ENCODE measurements at places on chromosomes 5 and 9.

- no peaks in the 10 kb centered on the region for H3K27me3 ChIP-seq
- no peaks in the 10 kb centered on the region for H3K36me3 ChIP-seq
- peaks cover 6% of the 10 kb centered on the region for H3K4me1 ChIP-seq
- DNase-seq: no peak
Observed at GRCh38 chr5:119339965-119340364, 15.9 kb upstream of the TNFAIP8 start.

- no peaks in the 10 kb centered on the region for H3K36me3 ChIP-seq
- DNase-seq: no peak
- no peaks in the 10 kb centered on the region for H3K27me3 ChIP-seq
- no peaks in the 10 kb centered on the region for H3K4me1 ChIP-seq
Observed at GRCh38 chr5:174794931-174795672, 70.7 kb downstream of the MSX2 start.

DNA sequence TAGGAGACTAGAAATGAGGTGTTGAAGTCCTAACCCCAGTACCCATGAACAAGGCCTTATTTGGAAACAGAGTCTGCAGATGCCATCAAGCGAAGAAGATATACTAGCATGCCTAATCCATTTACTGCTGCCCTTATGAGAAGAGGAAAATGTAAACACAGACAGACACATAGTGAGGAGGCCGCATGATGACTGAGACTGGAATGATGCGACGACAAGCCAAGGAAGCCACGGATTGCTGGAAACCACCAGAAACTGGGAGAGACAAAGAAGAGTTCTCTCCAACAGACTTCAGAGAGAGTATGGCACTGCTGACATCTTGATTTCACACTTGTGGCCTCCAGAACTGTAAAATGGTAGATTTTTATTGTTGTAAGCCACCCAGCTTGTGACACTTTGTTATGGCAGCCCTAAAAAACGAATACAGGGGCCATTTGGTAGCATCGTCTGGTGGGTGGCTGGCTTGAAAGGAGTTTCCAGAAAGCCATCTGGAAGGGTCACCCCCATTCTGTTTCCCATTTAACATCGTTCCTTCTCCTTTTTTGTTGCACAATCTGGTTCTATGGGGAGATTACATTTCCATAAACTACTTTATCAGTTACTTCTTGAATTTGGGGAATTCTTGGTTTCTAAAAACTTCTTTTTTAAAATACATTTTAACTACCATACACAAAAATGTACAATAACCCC lies 193.1 kb downstream of the HSD17B3 start:
- no peaks in the 10 kb centered on the region for H3K4me1 ChIP-seq
- H3K4me3 ChIP-seq: no peak overlapping the region
- no peaks in the 10 kb centered on the region for H3K36me3 ChIP-seq
- no peak for DNase-seq
- no peaks in the 10 kb centered on the region for H3K27me3 ChIP-seq

- no peaks in the 10 kb centered on the region for H3K4me1 ChIP-seq
- H3K27ac ChIP-seq: no peak overlapping the region
- H3K27me3 ChIP-seq: no peaks in the 10 kb centered on the region
- no peak for DNase-seq
Observed at GRCh38 chr5:27463446-27464149, 425.2 kb upstream of the CDH9 start.

GRCh38 chr9:16352791-16353401 lies 517.6 kb downstream of the BNC2 start:
- no peaks in the 10 kb centered on the region for H3K4me1 ChIP-seq
- no peak for DNase-seq
- H3K27ac ChIP-seq: no peak overlapping the region

GRCh38 chr9:18935541-18935940 lies 97.5 kb downstream of the SAXO1 start:
- H3K27ac ChIP-seq: no peak overlapping the region
- no peaks in the 10 kb centered on the region for H3K4me1 ChIP-seq
- H3K4me3 ChIP-seq: no peak overlapping the region
- DNase-seq: no peak
- no peaks in the 10 kb centered on the region for H3K36me3 ChIP-seq

DNA sequence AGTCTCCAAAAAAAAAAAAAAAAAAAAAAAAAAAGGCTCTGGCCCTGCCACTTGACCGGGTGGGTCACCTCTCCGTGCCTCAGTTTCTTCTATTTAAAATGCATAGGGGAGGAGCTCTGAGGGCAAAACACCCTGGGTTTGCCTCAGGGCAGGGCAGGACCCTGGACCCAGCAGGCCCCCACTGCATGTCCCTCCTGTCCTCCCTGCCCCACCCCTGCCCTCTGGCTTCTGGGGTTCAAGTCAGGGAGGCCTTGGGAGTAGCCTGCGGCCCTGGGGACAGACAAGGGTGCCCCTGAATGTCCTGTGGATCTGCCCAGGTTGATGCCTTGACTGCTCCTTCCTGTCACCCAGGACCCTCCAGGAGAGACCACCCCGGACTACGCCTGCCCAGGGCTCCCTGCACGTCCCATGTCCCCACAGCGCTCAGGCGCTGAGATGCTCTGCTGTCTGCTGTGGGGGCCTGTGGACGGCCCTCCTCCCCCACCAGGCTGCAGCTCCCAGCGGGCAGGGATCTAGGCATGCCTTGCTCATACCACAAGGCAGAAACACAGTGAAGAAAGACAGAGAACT lies 35.4 kb downstream of the ADAMTS2 start:
- H3K4me3 ChIP-seq: no peak overlapping the region
- H3K36me3 ChIP-seq: no peaks in the 10 kb centered on the region
- H3K4me1 ChIP-seq: peaks cover 3% of the 10 kb centered on the region
- no peaks in the 10 kb centered on the region for H3K27me3 ChIP-seq
- no peak for DNase-seq
- no peak overlapping the region for H3K27ac ChIP-seq

DNA sequence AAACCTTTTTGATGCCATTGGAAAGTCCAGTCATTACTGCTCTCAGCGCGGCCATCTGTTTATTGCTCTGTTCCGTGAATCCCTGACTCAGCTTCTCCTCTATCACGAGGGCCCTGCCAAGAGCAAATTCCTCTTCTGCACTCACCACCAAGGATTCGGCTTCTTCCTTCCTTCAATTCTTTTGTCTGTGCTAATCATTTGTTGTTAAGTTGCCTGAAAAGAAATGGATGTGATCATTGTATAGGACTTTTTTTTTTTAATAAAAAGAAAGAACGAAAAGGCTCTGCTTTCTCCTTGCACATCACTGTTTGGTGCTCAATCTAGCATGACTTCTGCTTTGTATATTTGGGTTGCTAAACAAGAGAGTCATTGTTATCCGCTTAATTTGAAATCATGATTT lies 128.7 kb upstream of the PIK3R1 start:
- H3K4me3 ChIP-seq: no peak overlapping the region
- no peak overlapping the region for H3K27ac ChIP-seq
- H3K36me3 ChIP-seq: no peaks in the 10 kb centered on the region
- H3K27me3 ChIP-seq: no peaks in the 10 kb centered on the region

GRCh38 chr5:126884269-126884819 lies 107.4 kb downstream of the LMNB1 start:
- no peak overlapping the region for H3K4me3 ChIP-seq
- H3K4me1 ChIP-seq: no peaks in the 10 kb centered on the region
- no peak overlapping the region for H3K27ac ChIP-seq
- H3K27me3 ChIP-seq: no peaks in the 10 kb centered on the region
- DNase-seq: no peak
- H3K36me3 ChIP-seq: no peaks in the 10 kb centered on the region

DNA sequence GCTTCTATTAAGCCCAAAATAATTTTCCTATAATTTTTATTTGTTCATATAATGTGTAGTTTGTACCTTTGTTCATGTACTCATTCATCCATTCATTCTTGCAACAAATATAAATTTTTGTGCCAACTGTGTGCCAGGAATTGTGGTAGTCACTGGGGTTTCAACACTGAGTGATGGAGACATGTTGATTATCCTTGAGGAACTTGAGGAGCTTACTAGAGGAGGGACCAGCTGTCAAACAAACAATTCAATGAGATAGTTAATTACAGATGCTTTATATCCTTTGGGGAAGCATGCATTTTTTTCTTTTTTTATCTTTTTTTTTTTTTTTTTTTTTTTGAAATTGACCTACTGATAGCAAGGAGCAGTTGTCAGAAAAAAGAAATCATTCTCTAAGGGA lies 324.8 kb downstream of the GABRG2 start:
- no peak overlapping the region for H3K27ac ChIP-seq
- H3K36me3 ChIP-seq: no peaks in the 10 kb centered on the region
- H3K4me1 ChIP-seq: no peaks in the 10 kb centered on the region
- no peaks in the 10 kb centered on the region for H3K27me3 ChIP-seq
- DNase-seq: no peak

- H3K4me1 ChIP-seq: no peaks in the 10 kb centered on the region
- H3K27ac ChIP-seq: no peak overlapping the region
- DNase-seq: no peak
Observed at GRCh38 chr5:90308787-90309585, 100.6 kb downstream of the CETN3 start.

DNA sequence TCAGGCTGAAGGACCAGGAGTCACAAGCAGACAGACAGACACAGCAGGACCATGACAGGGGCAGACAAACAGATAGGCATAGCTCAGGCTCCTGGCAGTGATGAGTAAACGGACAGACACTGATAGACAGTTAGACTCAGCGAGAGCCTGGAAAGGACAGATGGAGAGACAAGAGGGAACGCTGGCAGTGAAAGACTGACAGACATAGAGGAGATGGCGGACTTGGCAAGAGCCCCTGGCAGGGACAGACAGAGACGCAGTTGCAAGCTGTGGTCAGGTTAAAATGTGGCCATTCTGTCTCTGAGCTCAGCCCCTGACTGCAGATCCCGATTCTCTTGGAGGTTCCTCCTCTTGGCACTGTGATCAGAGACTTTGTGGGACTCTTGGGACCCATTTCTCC lies 13.6 kb downstream of the CSF2 start:
- no peak overlapping the region for H3K27ac ChIP-seq
- H3K27me3 ChIP-seq: no peaks in the 10 kb centered on the region
- no peaks in the 10 kb centered on the region for H3K36me3 ChIP-seq
- H3K4me1 ChIP-seq: peaks cover 26% of the 10 kb centered on the region
- H3K4me3 ChIP-seq: no peak overlapping the region

DNA sequence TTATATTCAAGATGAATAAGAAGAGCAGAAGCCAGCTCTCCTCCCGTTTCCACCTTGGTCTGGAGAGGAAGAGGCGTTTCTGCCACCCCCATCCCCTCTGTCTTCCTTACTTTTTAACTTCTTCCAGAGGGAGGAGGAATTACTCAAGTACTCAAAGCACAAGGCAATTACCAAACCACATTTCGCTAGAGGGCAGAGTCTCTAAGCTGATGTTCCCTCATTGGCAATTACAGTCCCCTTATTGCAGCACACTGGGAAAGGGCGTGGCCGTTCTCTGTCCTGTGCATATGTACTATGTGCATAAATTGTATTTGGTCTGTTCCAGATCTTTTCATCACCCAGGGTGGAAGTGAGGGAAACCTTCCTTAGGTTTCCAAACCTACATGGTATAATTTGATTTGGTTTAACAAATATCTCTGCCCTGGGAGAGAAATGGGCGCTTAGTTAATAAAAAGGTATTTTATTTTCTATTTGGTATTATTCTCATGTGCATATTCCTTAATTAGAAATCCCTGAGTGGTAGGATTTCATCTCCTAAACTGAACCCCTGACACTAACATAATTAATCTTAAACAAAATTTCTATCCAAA lies 29.8 kb upstream of the ALDOB start:
- no peak overlapping the region for H3K27ac ChIP-seq
- no peaks in the 10 kb centered on the region for H3K36me3 ChIP-seq
- H3K27me3 ChIP-seq: no peaks in the 10 kb centered on the region
- DNase-seq: no peak
- no peak overlapping the region for H3K4me3 ChIP-seq
- H3K4me1 ChIP-seq: no peaks in the 10 kb centered on the region

GRCh38 chr9:6413365-6414246 lies 607 bp downstream of the UHRF2 start:
- no peaks in the 10 kb centered on the region for H3K36me3 ChIP-seq
- peaks cover 35% of the 10 kb centered on the region for H3K4me1 ChIP-seq
- DNase-seq: no peak
- H3K4me3 ChIP-seq: peak overlapping the region; percentile 96
- H3K27ac ChIP-seq: peak overlapping the region; percentile 74
- H3K27me3 ChIP-seq: no peaks in the 10 kb centered on the region

All from thoracic aorta (tissue), 2 donors.